ENCODE measurements at places on chromosomes 2 and 18.

DNA sequence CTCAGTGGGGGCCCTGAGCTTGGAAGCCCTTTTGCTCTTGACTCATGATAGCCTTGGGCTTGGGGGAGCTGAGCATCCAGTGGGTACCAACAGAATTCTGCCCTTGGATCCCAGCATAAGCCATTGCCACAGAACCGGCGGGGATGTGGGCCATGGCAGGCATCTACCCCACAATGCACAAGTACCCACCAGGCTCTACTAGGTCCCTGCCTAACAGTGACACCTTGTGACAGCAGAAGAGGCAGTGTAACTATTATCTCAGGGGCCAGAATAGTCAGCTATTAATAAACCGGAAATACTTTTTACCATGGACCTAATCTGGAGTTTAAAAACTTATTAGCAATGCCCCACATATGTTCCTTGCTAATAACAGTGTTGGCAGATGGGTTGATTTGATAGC is 397.2 kb downstream of the TMEM182 start:
- no peak for DNase-seq

GRCh38 chr18:41940506-41941215 is 14.4 kb upstream of the PIK3C3 start:
- no peak for DNase-seq

DNA sequence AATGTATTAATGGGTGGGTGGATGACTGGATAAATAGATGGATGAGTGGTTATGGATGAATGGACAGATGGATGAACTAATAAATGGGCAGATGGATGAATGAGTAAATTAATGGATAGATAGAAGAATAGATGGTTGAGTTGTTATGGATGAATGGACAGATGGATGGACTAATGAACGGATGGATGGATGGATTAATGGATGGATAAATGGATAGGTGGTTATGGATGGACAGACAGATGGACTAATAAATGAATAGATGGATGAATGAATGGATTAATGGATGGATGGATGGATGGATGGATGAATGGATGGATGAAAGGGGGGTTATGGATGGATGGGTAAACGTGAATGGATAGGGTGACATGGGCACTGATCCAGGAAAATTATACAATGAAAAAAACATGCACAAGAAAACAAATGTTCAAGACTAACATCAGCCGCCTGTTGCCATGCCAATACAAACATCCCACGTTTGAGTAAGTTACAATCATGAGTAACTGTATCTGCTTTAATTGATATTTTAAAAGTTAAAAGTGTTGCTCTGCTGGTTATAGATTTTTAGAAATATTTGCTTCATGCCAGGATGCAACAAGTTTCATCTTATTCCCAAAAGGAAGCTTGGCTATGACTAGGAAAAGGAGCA is 20.8 kb downstream of the PXDN start:
- DNase-seq, result no peak

GRCh38 chr18:48542513-48543181 is 3.8 kb downstream of the CTIF start:
- no peak for DNase-seq

DNA sequence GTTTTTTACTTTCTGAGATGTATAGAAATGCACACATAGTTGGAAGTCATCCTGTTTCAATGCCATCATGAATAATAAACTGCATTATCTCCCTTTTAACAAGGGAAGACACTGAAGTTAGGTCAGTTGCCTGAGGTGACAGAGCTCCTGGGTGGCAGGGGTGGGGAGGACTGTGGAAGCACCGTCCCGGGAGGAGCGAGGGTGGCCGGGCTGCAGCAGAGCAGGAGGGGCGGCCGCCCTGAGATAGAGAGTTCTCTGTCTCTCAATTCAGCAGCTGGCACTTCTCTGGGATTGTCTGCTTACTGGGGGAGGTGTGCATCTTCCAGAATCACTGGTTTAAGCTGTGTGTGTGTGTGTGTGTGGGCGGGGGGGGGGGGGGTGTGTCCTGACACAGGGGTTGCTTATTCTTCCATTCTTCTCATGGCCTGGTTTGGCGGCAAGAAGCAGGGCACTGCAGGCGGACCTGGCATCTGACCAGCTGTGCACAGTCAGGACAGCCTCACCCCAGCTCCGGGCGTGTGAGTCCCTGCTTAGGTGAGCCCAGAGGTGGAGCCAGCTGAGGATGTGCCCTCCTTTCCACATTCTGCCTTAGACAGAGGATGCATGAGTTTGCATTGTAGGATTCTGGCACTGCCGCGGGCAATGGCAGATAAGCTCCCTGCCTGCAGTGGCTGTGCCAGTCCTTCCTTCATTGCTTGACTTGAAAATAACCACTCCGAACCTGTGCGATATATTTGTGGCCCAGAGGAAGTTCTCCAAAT is 40.4 kb downstream of the VWA3B start:
- DNase-seq, result no peak

DNA sequence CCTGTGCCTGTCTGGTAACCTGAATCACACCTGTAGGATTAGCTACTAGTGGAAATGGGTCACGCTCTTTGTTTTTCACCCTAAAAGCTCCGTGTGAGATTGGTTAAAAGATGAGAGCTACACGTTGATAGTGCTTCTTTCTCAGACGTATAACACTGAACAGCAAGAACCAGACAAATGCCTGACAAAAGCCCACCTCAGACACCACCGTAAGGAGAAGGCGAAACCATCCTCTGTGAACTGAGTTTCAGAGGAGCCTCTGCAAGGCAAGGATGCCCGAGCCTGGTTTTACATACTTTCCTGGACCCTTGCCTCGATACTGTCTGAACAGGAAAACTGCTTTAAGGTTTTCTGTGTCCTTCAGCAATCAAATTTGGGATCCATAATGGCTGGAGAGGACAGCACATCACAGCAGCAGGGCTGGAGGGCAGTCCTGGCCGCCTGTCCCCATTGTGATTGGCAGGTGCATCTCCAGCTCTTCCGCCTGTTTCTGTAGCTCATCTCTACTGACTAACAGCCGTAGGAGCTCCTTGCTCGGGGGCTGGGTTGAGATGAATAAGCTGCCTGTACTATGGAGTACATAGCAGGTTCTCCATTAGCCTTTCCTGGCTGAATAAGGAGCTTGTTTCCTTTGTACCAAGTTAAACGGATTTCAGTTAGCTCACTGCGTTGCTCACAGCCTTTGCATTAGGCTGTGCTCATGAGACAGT is 155.5 kb downstream of the MYT1L start:
- DNase-seq, result no peak

- DNase-seq, result no peak
These were observed 46.3 kb upstream of the CCDC150 start for GRCh38 chr2:196592911-196593881.

GRCh38 chr2:172484253-172484652 is 56.9 kb downstream of the ITGA6 start:
- no peak for DNase-seq

DNA sequence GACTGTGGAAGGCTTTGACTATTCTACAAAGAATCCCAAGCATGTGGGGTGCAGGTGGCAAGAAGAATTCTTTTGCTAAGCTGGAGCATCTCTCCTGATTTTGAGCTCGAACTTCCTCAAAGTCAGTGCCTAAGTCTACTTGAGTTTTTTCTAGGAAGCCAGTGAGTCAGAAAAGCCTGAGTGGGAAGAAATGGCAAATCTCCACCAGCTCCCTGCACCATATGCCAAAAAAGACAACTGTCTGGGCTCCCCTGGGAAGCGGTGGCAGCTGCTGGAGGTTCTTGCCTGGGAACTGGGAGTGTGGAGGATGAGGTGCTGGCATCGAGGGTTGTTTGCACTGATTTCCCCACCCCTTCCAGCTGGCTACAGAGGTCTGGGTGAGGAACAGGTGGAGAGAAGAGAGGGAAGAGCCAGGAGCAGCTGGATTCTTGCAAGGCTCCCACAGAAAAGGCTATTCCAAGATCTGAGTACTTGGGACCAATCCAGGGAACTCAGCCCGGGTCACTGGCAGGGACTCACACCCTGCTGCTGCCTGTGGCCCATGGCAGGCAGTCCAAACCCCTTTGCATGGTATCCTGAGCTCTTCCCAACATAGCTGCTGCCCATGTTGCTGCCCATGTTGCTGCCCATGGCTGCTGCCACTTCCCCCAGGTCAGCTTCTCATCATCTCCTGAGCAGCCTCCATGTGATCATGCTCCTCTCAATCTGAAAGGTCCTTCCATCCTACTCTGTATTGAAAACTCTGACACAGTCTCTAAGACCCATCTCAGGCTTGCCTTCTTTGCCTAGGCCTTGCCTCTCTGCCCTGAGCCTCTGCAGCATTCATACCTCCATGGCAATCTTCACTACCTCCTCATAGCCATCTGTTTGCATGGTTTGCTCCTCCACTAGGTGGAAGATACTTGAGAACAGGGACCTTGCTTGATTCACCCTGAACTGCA is 128.3 kb upstream of the SPATS2L start:
- no peak for DNase-seq

DNA sequence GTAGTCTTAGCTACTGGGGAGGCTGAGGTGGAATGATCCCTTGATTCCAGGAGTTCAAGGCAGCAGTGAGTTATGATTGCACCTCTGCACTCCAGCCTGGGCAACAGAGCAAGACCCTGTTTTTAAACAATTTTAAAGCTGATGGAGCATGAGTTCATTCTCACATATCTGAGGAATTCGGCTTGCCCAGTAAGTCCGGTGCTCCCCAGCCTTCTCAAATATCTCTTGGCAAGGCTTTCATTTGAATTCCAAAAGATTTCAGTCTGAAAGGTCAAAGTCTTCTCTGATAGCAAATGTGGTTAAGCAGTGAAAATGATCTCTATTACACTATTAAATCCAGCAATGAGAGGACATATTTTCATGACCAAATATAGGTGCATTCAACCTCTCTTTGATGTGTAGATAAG is 27.9 kb downstream of the PIEZO2 start:
- DNase-seq, result no peak

DNA sequence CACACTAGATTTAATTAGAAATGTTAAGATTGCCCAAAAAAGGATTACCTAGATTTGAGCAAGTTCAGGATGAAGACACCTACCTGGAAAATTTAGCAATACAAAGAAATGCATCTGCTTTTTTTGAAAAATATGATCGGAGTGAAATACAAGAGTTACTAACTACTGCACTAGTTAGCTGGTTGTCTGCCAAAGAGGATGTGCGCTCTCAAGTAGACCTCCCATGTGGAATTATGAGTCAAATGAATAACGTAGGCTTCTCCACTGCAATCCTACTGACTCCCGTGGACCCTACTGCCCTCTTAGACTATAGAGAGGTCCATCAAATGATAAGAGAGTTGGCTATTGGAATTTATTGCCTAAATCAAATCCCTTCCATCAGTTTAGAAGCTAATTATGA is 2.0 kb downstream of the ANKAR start:
- DNase-seq, result no peak

DNA sequence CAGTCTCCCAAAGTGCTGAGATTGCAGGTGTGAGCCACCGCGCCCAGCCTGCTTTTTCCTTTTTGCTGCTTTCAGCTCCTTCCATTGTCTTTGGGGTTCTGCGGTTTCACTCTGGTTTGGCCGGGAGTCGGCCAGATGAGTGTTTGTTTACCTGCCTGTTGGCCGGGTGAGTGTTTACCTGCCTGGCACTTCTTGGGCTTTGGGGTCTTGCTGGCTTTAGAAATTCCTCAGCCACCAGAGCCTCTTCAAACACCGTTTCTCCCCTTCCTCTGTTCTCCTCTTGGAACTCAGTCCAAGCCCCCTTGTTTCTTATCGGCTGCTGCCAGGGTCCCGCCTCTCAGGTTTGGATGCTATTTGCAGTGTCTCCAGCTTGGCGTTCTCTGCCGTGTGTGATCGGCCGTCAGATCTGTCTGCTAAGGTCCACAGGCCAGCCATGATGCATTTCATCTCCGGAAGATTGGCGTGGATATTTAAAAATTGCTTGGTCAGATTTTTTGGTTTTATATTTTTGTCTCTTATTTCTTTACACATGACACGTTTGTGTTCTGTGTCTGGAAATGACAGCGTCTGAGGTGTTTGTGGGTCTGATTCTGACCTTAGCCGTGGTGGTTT is 14.2 kb upstream of the GAL3ST2 start:
- DNase-seq, result no peak

GRCh38 chr18:26442126-26442525 is 106.2 kb downstream of the KCTD1 start:
- no peak for DNase-seq

DNA sequence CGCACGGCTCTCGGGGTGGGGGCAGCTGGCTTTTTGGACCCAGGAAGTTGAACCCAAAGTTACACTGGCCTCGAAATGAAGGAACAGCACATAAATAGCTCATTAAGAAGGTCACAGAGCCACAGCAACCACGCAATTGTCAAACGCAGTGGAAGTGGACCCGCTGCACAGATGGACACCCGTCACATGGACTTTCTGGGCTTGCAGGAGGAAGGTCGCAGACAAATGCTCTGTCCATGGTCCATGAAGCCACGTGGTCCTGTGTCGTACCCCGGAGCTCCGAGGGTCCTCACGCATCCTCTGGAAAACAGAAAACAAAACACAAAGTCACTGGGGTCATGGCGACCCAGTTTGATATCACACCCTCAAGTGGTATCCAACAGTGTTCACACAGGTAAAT is 308.1 kb upstream of the SALL3 start:
- no peak for DNase-seq

DNA sequence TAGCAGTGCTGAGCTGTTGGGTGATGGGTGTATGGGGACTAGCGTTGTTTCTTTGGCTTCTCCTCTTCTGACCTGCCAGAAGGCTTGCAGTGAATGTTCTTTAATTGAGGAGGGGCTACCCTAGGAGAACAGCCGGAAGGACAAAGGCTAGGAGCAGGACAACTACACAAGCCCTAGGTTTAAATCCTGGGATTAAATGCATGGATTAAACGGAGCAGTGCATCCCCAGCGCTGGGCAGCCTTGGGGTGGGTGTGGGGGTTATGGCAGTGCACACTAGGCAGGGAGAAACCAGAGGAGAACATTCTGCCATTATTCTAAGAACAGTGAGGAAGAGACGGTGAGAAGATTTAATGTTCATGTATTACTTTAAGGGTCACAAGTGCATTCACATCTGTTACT is 86.4 kb upstream of the MCFD2 start:
- no peak for DNase-seq

GRCh38 chr2:200814917-200815316 is 3.2 kb downstream of the BZW1 start:
- DNase-seq, result no peak

DNA sequence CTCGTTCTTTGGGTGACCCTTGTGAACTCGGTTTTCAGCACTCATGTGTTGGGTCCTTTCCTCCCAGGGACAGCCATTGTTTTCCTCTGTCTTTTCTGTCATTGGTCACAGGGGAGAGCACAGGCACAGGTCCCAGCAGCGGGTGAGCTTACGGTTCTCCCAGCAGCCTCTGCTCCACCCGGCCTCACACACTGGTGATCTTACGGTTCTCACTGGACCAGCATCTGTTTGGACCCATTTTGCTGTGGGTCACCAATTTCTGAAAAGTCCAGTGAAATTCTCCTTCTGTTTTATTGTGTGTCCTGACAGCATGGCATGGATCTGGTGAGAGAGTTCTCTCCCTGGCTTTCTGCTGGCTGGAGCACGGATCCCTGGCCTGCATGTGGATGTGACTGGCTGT is 49.8 kb upstream of the ANKRD62 start:
- DNase-seq, result no peak
